ENCODE measurements at places on chromosomes 16 and 17.

DNA sequence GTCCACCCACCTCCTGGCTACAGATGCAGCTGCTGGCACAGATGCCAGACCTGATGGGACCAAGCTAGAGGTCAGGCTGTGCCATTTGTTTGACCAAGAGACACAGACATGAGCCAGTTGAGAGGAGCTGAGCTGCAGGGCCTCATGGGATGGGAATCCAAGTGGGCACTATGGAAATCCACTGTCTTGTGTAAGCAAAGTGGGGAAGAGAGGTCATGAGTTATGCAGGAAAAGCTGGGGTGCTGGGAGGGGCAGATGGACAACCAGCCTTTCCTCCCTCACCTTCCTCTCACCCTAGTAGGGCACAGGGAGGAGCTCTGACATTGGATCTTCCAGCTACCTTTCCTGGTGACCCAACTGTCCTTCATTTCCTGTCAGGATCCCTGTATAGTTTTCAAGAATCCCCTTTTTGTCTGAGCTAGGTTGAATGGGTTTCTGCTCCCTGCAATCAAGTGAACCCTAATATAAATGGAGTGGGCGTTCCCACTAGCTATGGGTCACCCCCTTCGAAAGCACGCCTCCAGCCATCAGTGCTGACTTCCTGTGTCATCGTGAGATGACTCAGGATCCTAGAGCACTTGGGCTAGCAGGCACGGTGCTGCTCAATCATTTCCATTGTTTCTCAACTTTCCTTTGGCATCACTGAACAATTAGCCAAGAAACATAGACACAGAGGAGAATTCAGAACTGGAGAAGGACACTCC, 13.6 kb downstream of the ATPAF2 start:
- no peak for DNase-seq

DNA sequence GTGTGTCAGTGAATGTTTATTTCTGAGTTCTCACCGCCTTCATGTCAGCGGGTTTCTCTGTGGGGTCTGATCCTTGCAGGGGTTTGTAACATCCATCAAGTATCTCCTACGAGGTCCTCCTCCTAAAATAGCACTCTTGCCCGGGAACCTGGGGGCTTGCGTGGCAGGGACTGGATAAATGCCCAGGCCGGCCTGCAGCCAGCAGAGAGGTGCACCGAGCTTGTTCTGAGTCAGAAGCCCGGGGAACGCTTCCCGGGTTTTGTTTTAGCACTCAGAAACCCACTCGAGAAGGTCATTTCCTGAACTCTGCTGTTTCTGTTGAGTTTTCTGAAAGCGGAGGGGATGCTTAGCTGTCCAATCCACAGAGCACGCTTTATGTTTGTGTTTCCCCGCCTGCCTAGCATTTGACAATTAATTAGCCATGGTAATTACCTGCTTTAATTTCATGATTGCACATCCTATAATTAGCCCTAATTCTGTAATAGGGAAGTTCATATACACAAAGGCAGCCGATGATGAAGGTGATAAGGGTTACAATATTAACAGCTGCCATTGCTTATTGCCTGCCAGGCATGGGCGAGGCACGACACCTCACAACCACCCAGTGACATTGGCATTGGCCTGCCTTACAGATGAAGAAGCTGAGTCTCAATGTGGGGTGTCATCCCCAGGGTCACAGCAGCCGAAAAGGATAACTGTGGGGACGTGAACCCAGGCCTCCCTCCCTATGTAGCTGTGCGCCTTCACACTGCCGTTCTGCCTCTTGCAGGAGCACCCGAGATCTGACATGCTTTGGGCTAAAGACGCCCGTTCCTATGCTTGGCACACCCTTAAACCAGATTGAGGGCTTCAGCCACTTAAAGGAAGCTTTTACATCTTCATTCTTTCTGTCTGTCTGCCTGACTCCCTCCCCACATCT, 333.1 kb downstream of the CPPED1 start:
- DNase-seq = no peak

DNA sequence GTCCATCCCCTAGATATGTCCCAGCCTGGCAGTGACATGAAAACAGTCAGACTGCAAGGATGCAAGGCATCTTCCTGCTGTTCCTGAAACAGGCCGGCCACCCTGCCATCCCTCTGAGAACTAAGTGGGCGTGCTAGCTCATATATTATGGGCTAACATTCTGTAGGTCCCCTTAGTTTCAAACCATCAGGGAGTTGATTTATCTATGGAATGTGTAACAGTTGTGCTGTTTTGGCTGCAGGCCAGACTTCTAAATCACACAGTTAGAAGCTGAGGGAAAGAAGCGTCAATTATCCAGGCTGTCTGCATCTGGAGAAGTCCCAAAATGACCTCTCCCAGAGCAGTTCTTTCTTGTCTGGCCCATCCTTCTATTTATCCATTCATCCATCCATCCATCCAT, 102.7 kb upstream of the DNAH9 start:
- DNase-seq = no peak

DNA sequence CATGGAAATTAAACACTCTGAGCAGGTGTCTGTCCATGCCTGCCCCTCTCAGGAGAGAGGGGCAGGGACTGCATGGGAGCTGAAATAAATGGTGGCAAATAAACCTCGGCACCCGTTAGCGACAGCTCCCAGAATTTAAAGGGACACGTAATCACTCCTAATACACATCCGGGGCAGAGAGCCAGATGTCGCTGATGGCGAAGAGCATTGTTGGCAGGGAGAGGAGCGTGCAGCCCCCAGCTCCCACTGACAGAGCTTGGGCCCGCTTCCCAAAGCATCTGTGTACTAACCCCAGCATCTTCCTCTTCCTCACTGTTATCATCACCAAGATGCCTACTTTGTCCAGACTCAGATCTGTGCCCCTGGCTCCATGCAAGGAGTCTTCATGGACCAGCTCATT, 85.8 kb downstream of the IRX5 start:
- no peak for DNase-seq

- DNase-seq = no peak
Measured at GRCh38 chr16:78189121-78189520, 89.7 kb downstream of the WWOX start.

DNA sequence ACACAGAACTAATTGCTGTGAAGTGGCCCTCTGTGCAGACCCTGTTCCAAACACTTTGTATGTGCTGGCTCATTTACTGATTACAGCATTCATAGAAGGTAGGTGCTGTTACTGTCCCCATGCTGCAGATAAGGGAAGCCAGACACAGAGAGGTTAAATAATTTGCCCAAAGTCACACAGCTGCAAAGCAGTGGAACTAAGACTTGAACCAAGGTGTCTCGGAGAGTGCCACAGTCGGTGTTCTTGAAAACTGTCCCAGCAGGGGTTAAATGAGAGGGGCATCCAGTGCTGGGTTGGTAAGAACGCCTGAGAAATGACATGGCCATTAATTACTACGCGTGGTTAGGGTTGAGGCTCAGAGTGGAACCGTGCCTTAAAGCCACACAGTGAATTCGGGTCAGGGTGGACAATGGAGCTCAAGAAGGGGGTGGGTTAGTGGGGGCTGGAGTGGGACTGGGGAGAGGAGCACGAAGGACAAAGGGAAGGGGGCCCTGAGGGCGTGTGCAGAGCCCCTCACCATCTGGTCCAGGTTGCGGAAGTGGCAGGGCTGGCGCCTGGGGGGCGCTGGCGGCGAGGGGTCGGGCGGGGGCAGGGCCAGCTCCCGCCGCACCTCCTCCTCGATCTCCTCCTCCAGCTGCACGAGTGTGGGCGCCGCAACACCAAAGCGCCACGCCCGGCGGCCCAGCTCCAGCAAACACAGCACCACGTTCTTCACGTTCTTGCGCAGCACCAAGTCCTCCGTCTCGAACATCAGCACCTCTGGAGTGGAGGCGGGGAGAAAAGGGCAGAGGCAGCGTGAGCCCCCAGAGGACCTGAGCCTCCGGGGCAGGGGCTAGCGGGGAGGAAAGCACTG, 3.3 kb downstream of the GAS2L2 start:
- no peak for DNase-seq

GRCh38 chr17:8995711-8996110, 25.6 kb upstream of the NTN1 start:
- no peak for DNase-seq

GRCh38 chr16:9016824-9017223, 53.1 kb upstream of the USP7 start:
- no peak for DNase-seq

DNA sequence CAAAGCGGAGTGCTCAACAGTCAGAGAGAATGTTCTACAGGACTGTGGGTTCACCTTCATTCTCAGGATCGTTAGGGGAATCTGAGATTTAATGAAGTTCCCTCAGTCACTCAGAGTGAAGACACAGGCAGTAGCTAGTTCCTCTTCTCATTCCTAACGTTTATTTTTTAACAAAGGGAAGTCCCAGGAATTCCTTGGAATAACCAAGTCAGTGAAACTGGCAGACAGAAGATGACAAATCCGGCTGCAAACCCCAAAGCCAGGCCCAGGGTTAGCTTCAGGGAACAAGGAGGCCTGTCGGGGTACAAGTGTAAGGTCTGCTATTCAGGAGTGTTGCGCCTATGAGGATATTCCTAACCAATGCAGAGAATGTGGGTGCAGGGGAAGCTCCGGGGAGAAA, 42.0 kb downstream of the COTL1 start:
- no peak for DNase-seq

DNA sequence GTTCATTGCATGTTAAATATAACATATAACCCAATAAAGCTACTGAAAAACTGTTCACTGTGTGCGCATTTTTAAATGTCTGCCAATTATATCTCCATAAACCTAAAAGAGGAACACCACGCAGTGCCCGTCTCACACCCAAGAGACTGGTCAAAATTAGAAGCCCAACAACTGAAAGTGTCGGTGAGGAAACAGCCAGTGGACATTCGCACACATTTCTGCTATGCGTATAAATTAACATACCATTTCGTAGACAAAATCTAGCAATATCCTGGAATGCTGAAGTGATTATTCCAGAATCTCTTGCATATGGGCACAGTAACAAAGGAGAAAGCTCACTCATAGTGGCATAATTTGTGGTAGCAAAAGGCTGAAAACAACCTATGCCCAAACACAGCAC, 55.9 kb downstream of the CPPED1 start:
- DNase-seq = no peak

DNA sequence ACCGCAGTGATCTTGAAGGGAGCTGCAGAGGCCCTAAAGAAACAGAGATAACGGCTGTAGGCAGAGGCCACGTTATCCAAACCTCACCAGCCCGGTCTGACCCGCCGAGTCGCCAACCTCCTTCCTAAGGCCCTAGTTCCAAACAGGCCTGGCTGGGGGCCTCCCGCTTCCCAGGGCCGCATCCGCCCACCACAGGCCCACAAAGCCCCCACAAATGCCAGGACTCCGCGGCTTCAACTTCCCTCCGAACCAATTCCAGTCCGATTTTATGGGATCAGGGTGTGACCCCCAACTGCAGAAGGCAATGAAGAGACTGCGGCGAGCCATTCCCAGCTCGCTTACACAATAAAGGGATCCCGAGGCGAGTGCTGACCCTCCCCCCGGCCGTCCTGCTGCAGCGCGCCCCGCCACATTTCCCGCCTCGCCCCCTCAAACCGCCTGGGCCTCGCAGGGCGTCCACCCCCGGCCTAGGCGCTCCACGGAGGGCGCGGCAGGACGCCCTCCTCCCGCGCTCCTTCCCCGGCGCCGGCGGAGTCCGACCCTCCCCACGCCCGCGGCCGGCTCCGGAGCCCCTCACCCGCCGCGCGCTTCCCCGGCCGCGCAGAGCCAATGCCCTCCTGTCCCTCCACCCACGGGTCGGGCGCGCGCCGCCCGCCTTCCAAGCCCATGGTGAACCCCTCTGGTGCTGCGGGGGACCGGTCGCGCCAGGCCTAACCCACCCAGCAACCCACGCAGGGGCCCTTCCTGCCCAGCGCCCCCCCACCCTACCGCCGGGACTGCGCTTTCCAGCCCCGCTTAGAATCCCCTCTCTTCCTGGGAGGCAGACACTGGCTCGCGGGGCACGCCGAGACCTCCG, 926 bp downstream of the MYH10 start:
- no peak for DNase-seq

- peak; percentile 50 for DNase-seq
Measured at GRCh38 chr16:77211880-77212740, 12.9 kb downstream of the SYCE1L start.

- DNase-seq = no peak
Measured at GRCh38 chr17:19763416-19763815, 15.3 kb upstream of the ALDH3A1 start.

- no peak for DNase-seq
Measured at GRCh38 chr16:53817812-53818550, 114.0 kb downstream of the FTO start.

DNA sequence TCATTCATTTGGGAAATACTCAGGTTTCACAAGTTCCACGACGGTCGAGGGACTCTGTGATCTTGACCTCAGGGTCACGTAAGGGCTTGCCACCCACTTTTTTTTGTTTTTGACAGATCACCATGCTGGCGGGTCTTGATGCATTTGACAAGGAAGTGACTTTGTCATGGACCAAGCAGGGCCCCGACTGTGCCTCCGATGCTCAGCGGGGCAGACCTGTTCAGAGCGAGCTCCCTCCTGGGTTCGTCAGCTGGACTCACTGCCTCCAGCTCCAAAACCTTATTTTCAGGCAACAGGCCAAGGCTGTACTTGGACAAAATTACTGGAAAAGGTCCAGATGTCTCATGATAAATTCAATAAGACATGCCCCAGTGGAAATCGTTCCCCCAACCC, 9.0 kb upstream of the CLEC18A start:
- DNase-seq = no peak

DNA sequence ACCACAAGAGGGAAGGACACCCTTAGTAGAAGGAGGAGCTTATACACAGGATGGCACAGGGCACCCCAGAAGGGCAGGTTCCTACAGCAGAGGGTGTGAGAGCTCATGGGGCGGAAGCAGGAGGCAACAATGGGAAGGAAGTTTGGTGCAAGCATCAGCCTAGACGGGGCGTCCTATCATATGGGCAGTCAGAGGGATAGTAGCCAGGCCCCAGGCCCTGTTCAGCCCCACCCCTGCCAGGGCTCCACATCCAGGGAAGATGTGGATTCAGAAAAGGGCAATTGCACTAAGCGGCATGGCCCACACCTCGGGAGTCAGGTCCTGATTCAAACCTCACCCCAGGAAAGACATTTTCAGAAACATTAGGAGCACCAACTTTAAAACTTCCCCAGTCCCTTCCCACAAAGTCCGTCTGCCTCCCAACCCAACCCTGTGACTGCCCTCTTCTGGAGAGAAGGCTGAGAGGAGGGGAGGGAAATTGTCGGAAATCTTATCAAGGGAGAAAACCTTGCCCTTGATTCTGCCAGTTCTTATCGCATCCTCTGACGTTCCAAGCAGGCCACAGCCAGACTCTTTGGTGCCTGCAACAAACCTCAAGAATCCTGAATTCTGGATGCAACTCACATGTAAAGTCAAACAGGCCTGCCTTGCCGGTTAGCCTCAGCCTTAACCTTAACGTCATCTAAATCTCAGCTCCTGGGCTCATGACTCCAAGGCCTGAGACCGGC, 198.8 kb upstream of the CDH5 start:
- no peak for DNase-seq

GRCh38 chr16:80841231-80841630, 36.8 kb upstream of the CDYL2 start:
- no peak for DNase-seq

GRCh38 chr17:64064331-64064730, 43.9 kb upstream of the ICAM2 start:
- DNase-seq = no peak

- no peak for DNase-seq
Measured at GRCh38 chr17:6195123-6195522, 124.9 kb downstream of the WSCD1 start.
